ENCODE measurements at places on chromosomes 1 and 21.
A peak's percentile ranks its signal among the peaks of the same experiment; 100 is the strongest.

- DNase-seq = no peak
- H3K27me3 ChIP-seq = no peaks in the 10 kb centered on the region
- H3K36me3 ChIP-seq = no peaks in the 10 kb centered on the region
These were observed 265.0 kb upstream of the USP24 start for GRCh38 chr1:55480029-55480795.

DNA sequence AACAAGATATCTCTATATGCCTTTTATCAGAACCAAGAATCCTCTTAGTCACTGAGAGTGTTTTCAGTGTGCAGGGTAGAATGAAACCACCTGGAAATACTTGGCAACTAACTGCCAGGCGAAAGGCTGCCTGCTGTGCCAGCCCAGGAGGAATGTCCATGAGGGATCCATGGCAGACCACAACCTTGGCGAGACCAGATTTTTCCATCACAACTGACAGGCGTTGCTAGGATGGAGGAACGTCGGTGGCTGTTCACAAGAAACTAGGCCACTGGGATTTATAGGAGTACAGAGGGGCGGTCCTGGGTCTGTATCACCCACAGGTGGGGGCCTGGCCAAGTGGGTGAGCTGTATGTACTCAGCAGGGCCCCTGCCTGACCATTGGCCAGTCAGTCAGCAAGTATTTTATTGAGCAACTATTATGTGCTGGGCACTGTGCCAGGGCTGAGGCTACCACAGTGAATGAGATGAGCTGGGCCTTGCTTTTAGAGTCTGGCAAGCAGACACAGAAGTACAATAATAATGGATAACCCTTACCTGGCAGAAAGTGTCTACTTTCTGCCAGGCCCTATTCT lies 199.4 kb downstream of the FOXD2 start:
- H3K27me3 ChIP-seq = no peaks in the 10 kb centered on the region
- no peak for DNase-seq
- peaks cover 14% of the 10 kb centered on the region for H3K4me1 ChIP-seq
- no peak overlapping the region for H3K27ac ChIP-seq

DNA sequence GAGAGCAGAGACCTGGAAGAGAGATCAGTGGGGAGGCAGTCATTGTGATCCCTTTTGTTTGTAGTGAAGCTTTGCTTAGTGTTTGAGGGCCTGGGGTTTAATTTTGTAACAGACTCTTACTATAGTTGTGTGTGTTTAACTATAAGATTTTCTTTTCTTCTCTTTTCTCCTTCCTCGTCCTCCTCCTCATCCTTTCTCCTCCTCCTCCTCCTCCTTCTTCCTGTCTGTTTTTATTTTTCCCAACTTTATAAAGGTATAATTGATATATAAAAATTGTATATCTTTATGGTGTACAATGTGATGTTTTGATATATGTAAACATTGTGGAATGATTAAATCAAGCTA lies 71.2 kb upstream of the MACF1 start:
- no peaks in the 10 kb centered on the region for H3K27me3 ChIP-seq
- peak overlapping the region; percentile 69 for H3K27ac ChIP-seq
- H3K4me3 ChIP-seq = peak overlapping the region; percentile 39
- H3K36me3 ChIP-seq = no peaks in the 10 kb centered on the region
- no peak for DNase-seq
- peaks cover 25% of the 10 kb centered on the region for H3K4me1 ChIP-seq

DNA sequence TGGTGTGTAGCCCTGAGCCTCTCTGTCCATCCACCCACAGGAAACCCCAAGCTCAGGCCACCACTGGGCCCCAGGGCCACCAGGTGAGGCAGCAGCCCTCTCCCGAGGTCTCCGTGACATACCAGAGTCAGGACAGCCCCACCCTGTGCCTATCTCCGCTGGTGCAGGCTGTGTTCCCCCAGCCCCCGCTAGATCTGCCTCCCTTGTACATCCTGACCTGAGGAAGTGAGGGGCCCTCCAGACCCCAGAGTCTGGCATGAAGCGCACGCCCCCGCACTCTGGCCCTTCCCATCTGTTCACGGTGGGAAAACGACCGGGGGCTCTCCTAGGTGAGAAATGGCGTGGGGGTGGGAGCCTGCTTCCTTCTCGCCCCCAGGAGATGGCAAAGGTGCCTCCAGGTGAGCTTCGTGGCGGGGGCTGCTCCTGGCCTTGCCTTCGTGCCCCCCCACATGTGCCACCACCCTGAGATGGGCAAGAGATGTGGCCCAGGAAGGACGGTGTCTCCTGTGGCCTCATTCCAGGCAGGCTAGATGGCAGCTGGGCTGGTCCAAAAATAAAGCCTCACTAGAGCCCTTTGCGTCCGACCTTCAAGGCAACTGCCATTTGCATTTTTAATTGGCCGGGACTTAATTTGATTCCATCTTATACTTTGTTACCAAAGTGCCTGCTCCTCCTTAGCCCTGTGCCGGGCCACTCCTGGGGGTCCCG lies 3.1 kb downstream of the GABRD start:
- H3K4me3 ChIP-seq = no peak overlapping the region
- no peaks in the 10 kb centered on the region for H3K36me3 ChIP-seq
- DNase-seq = no peak
